ENCODE measurements at places on chromosomes 3 and 15.

- peak; percentile 56 for DNase-seq
Measured at GRCh38 chr3:55721716-55722484, 234.8 kb upstream of the WNT5A start.

DNA sequence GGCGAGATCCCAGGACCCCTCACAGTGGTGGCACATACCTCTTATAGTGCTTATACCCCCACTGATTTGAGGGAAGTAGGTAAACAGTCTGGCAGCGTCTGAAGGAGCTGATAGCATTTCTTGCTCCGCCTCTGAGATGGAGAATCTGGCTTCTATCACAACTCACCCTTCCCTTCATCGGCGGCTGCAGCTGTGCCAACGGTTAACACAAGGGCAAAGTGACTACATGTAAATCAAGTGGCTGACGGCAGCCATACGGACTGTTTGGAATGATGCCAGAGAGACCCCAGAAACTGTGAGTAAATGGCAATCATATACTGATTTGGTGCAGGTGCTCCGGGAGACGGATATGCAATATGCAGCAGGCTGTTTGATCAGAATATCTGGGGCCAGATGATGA, 66.8 kb upstream of the UNC13C start:
- no peak for DNase-seq

DNA sequence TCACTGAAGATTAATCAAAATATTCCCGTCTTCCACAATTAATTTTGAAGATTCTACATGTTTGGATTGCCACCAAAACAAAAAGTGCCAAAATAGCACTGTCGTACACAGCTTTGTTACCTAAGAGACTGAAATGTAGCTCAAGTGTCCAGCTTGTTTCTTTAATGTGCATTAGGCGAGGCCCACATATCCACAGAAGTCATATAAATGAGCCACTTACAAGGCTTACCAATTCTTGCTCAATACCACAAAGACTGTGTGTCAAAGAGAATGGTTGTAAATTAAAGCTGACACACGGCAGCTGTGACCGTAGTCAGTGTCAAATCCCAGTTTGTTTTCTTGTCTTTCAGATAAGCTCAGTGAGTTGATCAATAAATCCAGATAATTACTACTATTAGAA, 639.4 kb upstream of the TBL1XR1 start:
- peak; percentile 31 for DNase-seq

- peak; percentile 56 for DNase-seq
Measured at GRCh38 chr3:45054196-45054857, 28.2 kb downstream of the CLEC3B start.

GRCh38 chr15:67080900-67081431, 15.6 kb downstream of the SMAD3 start:
- DNase-seq, result peak; percentile 43

GRCh38 chr15:60787837-60788691, 309.1 kb upstream of the ICE2 start:
- peak; percentile 2 for DNase-seq

- no peak for DNase-seq
Measured at GRCh38 chr3:156477323-156477722, 77.6 kb downstream of the SSR3 start.

DNA sequence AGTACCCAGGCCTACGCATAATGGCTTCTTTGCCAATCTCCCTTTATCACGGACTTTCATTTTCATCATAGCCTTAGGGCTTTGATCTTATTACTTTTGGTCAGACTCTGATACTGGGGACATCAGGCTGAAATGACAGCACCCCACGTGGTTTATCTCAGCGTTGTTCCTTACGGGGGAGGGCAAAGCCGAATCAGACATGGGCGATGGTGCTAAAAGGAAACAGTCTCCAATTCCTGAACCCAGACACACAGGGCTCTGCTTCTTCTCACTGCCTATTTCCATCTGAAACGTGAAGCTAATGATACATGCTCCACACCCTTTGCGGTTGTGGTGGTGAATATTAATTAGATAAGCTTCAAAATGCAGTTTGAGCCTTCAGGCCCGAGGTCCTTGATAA, 59.4 kb upstream of the CD47 start:
- no peak for DNase-seq

DNA sequence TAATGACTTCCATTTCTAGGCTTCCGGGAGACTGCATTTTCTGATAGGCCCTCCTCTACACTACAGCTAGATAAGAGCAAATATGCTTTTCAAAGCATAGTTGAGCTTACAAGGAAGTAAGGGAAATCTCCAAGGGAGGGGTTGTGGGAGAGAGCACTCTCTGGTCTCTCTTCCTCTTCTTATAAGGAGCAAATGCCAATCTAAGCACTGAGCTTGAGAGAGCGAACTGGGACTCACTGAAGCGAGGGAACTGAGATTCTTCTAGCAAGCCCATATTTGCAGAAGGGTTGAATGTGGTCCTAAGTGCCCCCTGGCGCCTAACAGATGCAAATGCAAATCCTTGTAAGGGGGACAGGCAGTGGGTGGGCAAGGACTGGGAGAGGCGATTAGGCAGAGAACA, 164.8 kb downstream of the ERC2 start:
- peak; percentile 30 for DNase-seq

DNA sequence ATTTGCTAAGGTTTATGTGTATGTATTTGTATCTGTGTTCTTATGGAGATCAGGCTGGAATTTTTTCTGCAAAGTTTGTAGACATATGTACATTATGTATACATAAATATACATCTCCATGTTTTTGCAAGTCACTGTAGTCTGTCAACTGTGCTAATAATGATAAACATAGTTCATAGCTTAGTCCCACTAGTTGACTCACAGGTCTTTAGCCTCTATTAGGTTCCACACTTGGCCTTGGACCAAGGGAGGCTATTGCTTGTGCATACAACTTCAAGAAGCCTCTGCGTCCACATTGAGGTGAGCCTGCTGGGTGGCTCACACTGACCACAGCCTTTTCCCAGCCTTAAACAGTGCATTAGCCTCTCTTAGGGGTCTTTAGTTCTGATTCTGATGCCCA, 243.8 kb upstream of the PEX5L start:
- peak; percentile 98 for DNase-seq

GRCh38 chr3:123653221-123653682, 68.4 kb upstream of the HACD2 start:
- DNase-seq, result peak; percentile 30

DNA sequence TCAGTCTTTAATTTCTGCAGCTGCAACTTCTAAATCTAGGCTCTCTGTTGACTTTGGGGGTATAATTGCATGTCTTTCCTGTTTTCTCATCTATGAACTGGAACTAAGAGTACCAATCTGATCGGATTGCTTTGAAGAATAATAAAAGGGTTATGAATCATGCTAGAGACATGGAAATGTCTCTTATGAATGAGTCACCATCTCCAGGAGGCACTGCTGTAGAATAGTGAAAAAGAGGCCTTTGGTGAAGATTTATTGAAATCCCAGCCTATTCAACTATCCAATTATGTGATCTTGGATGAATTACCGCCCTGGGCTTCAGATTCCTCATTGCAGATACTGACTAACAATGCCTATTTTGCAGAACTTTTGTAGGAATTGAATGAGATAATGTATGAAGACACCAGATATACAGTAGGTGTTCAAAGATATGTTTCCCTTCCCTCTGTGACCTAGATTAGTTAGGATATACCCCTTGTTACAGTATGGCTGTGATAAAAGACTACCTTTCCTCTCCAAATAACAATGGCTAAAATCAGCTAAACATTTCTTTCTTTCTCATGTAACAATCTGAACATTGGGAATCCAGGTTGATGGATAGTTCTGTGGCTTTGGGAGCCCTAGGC, 11.5 kb upstream of the CMTM8 start:
- peak; percentile 90 for DNase-seq

DNA sequence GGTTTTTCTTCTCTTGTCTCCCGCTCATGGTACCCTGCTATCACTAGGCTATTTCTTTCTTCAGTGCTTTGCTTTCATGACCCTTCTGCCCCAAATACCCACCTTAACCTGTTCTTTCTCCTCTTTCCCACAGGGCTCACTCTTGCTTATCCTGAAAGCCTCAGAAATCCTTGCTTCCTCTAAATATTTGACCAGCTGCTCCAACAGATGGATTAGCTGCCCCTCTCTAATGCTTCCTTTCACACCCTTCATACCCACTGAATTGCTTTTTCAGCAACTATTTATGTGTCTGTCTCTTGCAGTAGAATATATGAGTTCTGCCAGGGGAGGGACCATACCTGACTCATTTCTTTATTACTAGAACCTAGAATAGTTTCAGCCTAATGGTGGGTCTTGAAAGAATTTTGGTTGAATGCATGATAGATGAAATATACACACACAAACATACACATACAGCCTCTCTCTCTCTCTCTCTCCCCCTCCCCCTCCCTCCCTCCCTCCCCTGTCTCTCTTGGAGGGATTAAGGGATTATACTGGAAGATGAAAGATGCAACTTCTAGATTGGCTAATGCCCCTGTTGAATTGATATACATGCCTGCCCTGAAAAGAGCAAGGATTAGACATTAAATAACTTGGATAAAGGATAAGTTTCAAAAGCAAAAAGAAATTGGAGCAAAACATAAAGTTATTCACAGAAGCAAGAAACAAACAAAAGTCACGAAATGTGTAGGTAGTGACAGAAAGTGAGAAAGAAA, 95.0 kb upstream of the GADL1 start:
- DNase-seq, result no peak

DNA sequence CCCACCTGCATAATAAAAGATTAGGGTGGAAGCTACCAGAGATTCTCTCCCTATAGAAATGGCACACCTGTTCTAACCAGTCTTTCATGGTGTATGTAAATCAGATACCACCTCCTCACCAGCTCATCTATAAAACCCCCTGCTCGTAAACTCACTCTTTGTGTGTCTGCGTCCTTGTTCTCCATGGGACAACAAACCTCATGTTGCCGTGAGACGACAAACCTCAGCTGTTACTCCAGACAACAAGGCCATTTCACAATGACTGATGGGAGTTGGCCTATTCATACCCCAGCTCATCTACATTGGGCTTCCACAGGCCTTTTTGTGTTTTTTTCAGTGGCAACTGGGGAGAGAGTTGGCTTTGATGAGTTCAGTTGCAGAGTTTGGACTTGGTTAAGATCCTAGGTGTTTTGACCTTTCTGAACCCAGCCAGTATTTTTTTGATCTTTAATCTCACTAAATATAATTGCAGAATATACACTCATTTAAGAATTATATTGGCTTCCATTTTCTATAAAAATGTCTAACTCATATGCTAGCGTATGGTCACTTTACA, 96.6 kb upstream of the LRIG1 start:
- no peak for DNase-seq

GRCh38 chr3:115960799-115961198, 337.5 kb downstream of the GAP43 start:
- no peak for DNase-seq

GRCh38 chr3:122784436-122784835, 9.2 kb downstream of the HSPBAP1 start:
- DNase-seq, result peak; percentile 10

- no peak for DNase-seq
Measured at GRCh38 chr3:137116619-137117018, 158.8 kb downstream of the IL20RB start.

DNA sequence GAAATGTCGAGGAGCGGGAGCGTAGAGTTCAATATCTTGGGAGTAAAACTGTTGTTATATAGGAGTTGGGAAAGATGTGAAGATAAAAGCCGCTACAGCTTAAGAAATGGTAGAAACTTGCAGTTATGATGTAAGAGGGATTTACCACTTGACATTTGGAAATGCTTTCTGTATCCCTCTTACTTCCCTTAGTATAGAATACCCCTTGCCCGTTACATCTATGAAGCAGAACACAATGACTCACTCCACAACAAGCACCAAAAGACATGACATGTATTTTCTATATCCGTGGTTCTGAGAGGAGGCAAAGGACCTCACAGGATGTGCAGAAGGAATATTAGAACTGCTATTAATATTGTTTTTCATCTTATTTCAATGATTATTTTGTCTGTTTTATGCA, 254.2 kb upstream of the NR2F2 start:
- no peak for DNase-seq

DNA sequence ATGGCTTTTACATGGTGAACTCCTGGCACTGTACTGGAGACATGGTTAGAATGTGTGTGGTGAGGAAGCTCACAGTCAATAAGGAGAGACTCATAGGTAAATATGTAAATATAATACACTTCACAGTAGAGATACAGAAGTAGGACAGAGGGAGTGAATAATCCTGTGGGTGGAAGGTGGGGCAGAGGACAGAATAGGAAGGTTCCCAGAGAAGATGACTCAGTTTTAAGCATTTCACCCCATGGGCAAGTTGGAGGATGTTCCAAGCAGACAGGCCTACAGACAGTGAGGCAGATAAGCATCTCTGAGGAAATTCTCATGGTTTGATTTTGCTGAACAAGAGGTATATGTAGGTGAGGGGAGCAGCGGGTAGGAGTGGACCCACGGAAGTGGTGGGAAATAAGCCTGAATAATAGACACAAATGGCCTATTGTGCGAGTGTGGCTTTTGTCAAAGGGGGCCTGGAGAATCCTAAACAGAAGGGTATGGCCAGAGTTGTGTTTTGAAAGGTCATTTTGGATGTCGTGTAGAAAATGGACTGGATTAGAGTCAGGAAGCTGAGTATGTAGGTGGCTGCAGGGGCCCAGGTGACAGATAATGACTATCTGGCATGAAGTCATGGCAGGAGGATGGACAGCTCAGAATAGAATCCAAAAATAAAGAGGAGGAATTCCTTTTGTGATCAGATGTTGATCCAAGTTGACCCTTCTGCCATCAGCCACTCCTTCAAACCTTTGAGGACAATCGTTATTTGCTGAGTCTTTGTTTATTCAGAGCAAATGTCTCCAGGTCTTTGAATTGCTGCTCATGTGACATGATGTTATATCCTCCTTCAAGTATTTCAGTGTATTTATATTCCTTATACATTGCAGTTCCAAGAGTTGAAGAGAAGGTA, 97.3 kb upstream of the THRB start:
- DNase-seq, result peak; percentile 97

GRCh38 chr3:127585813-127586413, 4.6 kb downstream of the TPRA1 start:
- no peak for DNase-seq

DNA sequence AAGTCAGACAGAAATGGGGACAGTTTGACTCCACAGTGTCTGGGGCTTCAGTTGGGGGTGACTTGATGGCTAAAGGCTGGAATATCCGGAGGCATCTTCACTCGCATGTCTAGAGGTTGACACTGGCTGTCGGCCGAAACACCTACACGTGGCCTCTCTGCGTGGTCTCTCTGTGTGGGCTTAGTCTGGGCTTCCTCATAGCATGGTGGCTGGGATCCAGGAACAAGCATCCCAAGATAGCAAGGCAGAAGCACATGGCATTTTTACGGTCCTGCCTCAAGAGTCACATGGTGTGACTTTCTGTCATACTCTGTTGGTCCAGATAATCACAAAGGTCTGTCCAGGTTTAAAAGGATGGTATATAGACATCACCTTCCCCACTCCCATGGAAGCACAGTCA, 34.5 kb downstream of the MAGI1 start:
- DNase-seq, result no peak

- DNase-seq, result peak; percentile 82
Measured at GRCh38 chr3:112293368-112294321, at the start of gene SLC9C1. TSS of gene SLC9C1 (minus strand) at chr3:112294216. CDS start at chr3:112286791, 7,425 bp downstream.

- DNase-seq, result no peak
Measured at GRCh38 chr15:91559066-91559465, 294.4 kb upstream of the SLCO3A1 start.

DNA sequence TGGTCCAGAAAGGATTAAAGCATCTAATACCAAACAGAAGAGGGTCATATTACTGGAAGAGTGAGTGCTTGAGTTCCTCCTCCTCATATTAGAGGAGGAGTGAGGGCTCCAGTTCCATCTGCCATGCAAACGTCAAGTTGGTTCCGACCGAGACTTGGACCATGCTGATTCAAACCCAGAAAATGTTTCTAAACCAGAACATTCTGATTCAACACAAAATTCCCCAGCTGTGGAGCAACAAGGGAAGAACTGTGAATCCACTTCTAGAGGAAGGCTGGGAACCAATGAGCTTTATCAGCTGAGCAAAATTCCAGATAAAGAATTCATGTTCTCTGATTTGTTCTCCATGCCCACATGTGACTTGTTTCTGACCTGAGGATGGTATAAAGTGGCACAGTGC, 135.6 kb upstream of the WNT5A start:
- DNase-seq, result no peak
